Hepatocyte (in vitro differentiated cells): ENCODE measurements at places on chromosomes 4 and X. TPM values are rescaled to one million over a fixed set of nuclear protein-coding genes. Genes with fewer than 3 reads are reported as not detected.

GRCh38 chrX:17741123-17741511 lies 3.8 kb downstream of the SCML1 start:
- H3K27me3 ChIP-seq = no peaks in the 10 kb centered on the region
- no peak for DNase-seq
- no peaks in the 10 kb centered on the region for H3K4me1 ChIP-seq
- no peaks in the 10 kb centered on the region for H3K36me3 ChIP-seq

GRCh38 chr4:24078347-24078962 lies 188.6 kb upstream of the PPARGC1A start:
- H3K27me3 ChIP-seq = no peaks in the 10 kb centered on the region
- no peak for DNase-seq
- no peak overlapping the region for H3K27ac ChIP-seq
- no peaks in the 10 kb centered on the region for H3K4me1 ChIP-seq
- no peaks in the 10 kb centered on the region for H3K36me3 ChIP-seq
- H3K4me3 ChIP-seq = no peak overlapping the region

GRCh38 chr4:109113521-109113920 lies 188.9 kb downstream of the COL25A1 start:
- no peak overlapping the region for H3K4me3 ChIP-seq
- peaks cover 7% of the 10 kb centered on the region for H3K4me1 ChIP-seq
- no peaks in the 10 kb centered on the region for H3K27me3 ChIP-seq
- no peak overlapping the region for H3K27ac ChIP-seq

ITM2A gene
- polyA plus RNA-seq = 11.6 and 16.1 TPM in 2 replicates

MTCP1 gene
- 13.2 TPM in 2 replicates for polyA plus RNA-seq

GRCh38 chrX:11426712-11427452 lies 133.7 kb downstream of the AMELX start:
- DNase-seq = no peak
- no peaks in the 10 kb centered on the region for H3K36me3 ChIP-seq
- peak overlapping the region; percentile 34 for H3K4me3 ChIP-seq
- no peaks in the 10 kb centered on the region for H3K4me1 ChIP-seq

DNA sequence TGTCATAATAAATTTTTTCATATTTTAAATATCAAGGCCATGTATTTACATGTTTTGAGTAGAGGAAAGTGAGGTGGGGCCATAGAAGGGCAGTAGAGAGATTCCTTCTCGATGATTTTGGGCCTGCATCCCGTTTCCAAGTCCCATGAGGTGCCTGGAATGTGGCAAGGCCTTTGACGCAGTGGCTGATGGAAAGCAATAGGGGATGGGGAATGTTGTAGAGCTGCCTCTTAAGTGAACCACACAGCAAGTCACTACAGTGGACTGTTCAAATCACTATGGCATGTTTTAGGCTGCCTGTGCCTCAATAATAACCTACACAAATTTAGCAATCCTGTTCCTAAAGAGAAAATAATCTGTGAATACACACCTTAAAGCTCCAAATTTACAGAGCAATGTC lies 48.3 kb downstream of the ANXA5 start:
- DNase-seq = no peak
- no peaks in the 10 kb centered on the region for H3K27me3 ChIP-seq
- H3K4me1 ChIP-seq = no peaks in the 10 kb centered on the region
- no peaks in the 10 kb centered on the region for H3K36me3 ChIP-seq
- H3K27ac ChIP-seq = no peak overlapping the region

- H3K4me1 ChIP-seq = no peaks in the 10 kb centered on the region
- no peak overlapping the region for H3K27ac ChIP-seq
- no peaks in the 10 kb centered on the region for H3K27me3 ChIP-seq
- no peak overlapping the region for H3K4me3 ChIP-seq
- H3K36me3 ChIP-seq = no peaks in the 10 kb centered on the region
These were observed 80.5 kb downstream of the PHOX2B start for GRCh38 chr4:41668024-41668423.

ZFP42 gene
- 4.4 and 10.1 TPM in 2 replicates for polyA plus RNA-seq

PDGFC gene
- 30.2 and 35.5 TPM in 2 replicates for polyA plus RNA-seq

REELD1 gene
- polyA plus RNA-seq = 0.44 TPM in 1 of 2 replicates, not detected in the other

UGT2A1 gene
- polyA plus RNA-seq = not detected in 2 replicates

DNA sequence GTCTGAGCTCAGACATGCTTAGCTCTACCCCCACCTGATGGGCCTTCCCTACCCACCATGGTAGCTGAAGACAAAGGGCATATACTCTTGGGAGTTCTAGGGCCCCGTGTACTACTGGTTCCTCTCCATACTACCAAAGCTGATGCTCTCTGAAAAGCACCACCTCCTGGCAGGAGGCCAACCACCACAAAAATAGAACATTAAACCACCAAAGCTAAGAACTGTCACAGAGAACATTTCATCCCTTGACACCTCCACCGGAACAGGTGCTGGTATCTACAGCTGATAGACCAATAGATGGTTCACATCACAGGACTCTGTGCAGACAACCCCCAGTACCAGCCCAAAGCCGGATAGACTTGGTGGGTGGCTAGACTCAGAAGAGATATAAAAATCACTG lies 13.4 kb downstream of the EDA2R start:
- no peaks in the 10 kb centered on the region for H3K27me3 ChIP-seq
- H3K27ac ChIP-seq = no peak overlapping the region
- no peaks in the 10 kb centered on the region for H3K4me1 ChIP-seq

- peaks cover 7% of the 10 kb centered on the region for H3K4me1 ChIP-seq
- no peak for DNase-seq
- no peaks in the 10 kb centered on the region for H3K27me3 ChIP-seq
- H3K36me3 ChIP-seq = no peaks in the 10 kb centered on the region
- no peak overlapping the region for H3K4me3 ChIP-seq
These were observed 441 bp upstream of the ARHGAP4 start for GRCh38 chrX:153926552-153926857.

GATA1 gene
- polyA plus RNA-seq = 0.13 TPM in 1 of 2 replicates, not detected in the other

ADGRL3 gene
- 3.9 and 4.4 TPM in 2 replicates for polyA plus RNA-seq

FHDC1 gene
- polyA plus RNA-seq = 1.7 and 2.1 TPM in 2 replicates

DNA sequence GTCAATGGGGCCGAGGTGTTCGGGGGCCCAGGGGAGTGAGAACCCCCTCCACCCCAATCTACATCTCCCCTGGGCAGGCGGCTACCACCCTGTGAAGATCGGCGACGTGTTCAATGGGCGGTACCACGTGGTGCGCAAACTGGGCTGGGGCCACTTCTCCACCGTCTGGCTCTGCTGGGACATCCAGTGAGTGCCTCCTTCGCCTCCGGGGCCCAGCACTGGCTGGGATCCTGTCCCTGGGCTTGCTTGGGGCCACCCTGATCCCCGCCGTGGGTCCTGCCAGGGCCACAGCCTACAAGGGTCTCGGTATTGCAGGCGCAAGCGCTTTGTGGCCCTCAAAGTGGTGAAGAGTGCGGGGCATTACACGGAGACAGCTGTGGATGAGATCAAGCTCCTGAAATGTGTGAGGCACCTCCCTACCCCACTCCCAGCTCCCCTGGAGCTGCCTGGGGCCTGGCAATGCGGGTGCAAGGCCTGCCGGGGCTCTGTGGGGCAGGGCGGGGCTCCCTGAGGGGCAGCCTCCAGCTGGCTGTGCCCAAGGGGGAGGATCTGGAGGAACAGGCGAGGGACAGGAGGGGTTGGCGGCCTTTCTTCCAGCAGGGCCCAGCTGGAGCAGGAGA lies 697 bp downstream of the SRPK3 start:
- H3K4me1 ChIP-seq = no peaks in the 10 kb centered on the region
- no peak for DNase-seq
- H3K27ac ChIP-seq = no peak overlapping the region
- H3K4me3 ChIP-seq = no peak overlapping the region
- no peaks in the 10 kb centered on the region for H3K27me3 ChIP-seq
- no peaks in the 10 kb centered on the region for H3K36me3 ChIP-seq

DNA sequence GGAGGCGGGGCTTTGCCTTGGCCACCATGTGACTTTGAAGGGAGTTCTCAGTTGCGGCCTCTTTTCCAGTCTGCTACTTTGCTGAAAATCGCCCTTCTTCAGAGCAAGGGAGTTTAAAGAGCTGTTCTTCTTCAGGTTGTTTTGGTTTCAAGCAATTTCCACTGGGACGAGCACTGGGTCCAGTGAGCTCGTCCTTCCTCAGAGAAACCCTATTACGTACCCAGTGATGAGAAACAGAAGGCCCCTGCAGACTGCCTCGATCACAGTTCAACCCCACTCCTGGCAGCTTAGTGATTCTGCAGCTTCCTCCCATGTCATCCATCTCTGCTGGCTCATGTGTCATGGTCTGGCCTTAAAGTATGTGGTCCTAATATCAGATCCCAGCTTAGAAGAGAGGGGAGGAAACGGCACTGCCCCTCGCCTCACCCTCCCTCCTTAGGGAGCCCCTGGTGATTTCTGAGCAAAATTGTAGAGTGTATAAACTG lies 7.8 kb upstream of the FAM149A start:
- no peaks in the 10 kb centered on the region for H3K36me3 ChIP-seq
- no peak for DNase-seq
- no peak overlapping the region for H3K27ac ChIP-seq
- no peak overlapping the region for H3K4me3 ChIP-seq
- H3K27me3 ChIP-seq = no peaks in the 10 kb centered on the region

NUP62CL gene
- 1.7 and 1.9 TPM in 2 replicates for polyA plus RNA-seq

DNA sequence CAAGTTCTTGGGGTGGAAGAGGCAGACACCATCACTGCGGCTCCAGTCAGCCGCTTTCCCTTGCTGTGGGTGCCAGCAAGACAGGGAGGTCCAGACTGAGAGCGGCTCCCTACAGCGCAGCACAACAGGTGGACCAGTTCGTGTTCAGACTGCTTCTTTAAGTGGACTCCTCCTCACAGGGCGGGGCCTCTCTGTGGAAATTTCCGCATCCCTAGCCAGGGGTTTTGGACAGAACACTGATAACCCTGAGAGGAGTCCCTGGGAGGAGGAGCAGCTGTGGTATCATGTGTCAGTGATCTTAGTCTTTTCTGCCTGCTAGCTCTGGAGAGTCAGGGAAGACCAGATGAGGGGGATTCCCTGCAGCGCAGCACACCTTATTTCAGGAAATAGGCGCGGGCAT lies 48.5 kb downstream of the MAGEC2 start:
- DNase-seq = no peak
- H3K36me3 ChIP-seq = no peaks in the 10 kb centered on the region
- H3K27me3 ChIP-seq = no peaks in the 10 kb centered on the region
- no peak overlapping the region for H3K4me3 ChIP-seq

DNA sequence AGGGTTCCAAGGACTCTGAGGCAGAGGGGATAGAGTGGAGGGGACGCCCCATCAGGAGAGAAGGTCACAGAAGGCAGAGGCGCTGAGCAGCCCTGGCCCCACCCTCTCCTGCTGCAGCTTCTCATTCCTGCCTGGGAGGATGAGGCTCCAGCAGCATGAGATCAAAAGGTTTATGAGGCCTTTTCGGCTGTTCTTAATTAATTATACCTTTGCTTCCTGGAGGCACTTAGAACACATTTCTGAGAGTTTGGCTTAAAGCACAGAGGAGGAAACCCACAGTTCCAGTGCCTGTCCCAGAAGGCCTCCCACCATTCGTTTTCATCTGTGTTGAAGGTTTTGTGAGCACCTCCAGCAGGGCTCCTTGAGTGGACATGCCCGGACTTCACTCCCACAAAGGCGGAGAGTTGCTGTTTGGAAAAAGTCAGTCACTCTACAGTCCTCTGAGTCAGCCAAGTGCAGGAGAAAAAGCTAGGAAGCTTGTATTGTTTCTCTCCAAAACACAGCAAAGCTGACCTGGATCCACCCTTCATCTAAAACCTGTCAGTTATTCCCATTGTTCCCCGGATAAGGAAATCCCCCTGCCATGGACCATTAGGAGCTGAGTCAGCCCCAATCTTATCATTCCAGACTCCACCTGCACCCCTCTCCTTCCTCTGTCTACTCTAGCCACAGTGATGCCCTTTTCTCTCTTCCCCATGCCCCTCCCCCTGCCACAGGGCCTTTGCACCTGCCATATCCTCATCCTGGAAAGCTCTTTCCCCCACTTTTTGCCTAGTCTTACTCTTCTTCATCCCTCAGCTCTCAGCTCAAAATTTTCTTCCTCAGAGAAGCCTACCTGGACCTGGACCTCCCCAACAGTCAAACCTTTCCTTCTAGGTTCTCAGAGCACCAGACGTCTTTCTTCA lies 276.8 kb downstream of the FBXW7 start:
- no peaks in the 10 kb centered on the region for H3K27me3 ChIP-seq
- H3K4me3 ChIP-seq = no peak overlapping the region
- peaks cover 4% of the 10 kb centered on the region for H3K4me1 ChIP-seq
- DNase-seq = peak; percentile 23
- H3K36me3 ChIP-seq = no peaks in the 10 kb centered on the region
- H3K27ac ChIP-seq = peak overlapping the region; percentile 52

GRCh38 chrX:146278381-146278780 lies 460.8 kb downstream of the SLITRK2 start:
- no peaks in the 10 kb centered on the region for H3K4me1 ChIP-seq
- no peaks in the 10 kb centered on the region for H3K27me3 ChIP-seq
- H3K27ac ChIP-seq = no peak overlapping the region
- no peak overlapping the region for H3K4me3 ChIP-seq
- no peaks in the 10 kb centered on the region for H3K36me3 ChIP-seq
